Activated CD4-positive, alpha-beta T cell treated with anti-CD3 and anti-CD28 coated beads, Interleukin-2, amount 50 U/mL, for 48 hours (primary cell): ENCODE measurements at places on chromosomes 3 and 15.

DNA sequence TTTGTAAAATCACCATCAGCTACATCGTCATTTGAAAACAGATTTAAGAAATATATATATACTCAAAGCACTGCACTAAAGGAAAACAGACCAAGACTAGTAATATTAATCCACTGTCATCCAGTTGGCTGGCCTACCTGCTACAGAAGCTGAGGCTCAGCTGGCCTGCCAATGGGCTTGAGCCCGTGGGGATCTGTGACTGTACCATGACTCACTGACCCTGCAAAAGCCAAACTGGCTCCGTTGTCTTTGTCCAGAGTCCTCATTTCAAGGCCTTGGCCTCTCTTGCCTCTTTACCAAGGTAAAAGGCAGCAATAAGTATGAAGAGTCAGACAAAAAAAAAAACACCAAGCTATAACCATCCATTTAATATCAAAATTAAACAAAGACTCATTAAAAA is 463.5 kb upstream of the RASGRP1 start:
- no peak for DNase-seq

GRCh38 chr3:156898296-156898880 is 72.2 kb downstream of the LEKR1 start:
- no peak for DNase-seq

GRCh38 chr3:114770874-114771273 is 376.2 kb downstream of the ZBTB20 start:
- no peak for DNase-seq

GRCh38 chr3:160343132-160343531 is 55.9 kb downstream of the IFT80 start:
- no peak for DNase-seq

DNA sequence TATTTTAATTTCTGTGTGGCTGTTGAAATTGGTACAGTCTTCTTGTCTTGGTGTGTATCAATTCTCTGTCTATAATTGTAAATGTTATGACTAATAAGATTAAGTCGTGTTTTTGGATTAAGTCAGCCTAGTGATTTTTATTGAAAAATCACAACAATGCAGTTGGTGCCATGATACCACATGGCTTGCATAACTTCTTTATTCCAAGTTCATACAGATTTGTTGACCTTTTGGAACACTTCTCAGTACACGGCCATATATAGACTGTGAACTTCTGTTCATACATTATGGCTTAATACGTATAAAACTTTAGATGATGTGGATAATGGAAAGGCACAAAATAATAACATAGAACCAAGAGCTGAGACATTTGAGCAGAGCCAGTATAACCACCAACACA is 121.2 kb upstream of the NAALADL2 start:
- no peak for DNase-seq

- DNase-seq, result no peak
Observed at GRCh38 chr3:147218965-147219364, 187.4 kb downstream of the ZIC4 start.

GRCh38 chr15:66072616-66073361 is 180.8 kb downstream of the MEGF11 start:
- no peak for DNase-seq

DNA sequence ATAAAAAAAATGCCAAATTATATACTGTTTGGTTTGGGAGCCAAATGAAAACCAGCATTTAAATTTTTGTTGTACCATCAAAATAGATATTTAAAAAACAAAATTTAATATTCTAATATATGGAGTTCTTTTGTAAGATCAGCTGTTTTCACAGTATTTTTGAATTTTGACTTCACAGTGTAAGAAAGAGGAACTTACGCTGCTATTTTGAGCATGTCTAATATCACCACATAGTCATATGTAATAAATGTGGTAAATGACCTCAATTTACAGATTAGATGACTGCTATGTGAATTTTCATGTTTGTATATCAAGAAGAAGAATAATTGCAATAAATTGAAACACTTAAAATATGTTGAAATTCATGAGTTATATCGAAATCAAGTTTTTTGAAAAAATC is 189.6 kb downstream of the ARRDC4 start:
- no peak for DNase-seq

DNA sequence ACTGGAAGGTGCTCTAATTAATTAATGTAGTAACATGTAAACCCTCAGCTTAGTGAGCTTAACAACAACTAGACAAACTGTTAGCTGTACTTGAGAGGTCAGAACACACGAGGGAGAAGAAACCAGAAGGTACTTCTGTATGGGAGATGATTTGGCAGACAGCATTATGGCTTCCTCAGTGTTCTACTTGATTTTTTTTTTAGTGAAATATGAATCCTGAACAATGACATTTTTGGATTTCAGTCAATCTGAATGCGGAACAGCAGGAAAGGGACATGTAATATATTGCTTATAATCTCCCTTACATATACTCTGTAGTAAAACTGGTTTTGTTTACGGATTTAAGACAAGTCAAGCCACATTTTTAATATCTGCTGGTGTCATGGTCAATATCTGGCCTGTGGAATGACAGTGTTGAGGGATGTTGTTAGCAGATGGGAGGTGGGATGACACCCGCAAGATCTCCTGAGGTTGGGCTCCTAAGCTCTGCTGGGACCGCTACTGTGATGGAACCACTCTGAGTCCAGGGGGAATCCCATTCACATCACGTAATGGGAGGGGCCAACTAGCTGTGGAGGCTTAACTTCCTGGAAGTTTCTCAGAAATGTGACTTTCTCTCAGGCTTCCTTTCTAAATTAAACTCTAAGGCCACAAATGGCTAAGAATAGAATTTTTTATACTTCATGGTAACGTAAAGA is 18.7 kb downstream of the TNFAIP8L3 start:
- DNase-seq, result peak; percentile 43
